Activated CD4-positive, CD25-positive, alpha-beta regulatory T cell treated with anti-CD3 and anti-CD28 coated beads, Interleukin-2, amount 50 U/mL, for 16 hours (primary cell): ENCODE measurements at places on chromosomes 13 and 19.

GRCh38 chr19:15444505-15445226 lies 5.1 kb downstream of the WIZ start:
- DNase-seq, result no peak

DNA sequence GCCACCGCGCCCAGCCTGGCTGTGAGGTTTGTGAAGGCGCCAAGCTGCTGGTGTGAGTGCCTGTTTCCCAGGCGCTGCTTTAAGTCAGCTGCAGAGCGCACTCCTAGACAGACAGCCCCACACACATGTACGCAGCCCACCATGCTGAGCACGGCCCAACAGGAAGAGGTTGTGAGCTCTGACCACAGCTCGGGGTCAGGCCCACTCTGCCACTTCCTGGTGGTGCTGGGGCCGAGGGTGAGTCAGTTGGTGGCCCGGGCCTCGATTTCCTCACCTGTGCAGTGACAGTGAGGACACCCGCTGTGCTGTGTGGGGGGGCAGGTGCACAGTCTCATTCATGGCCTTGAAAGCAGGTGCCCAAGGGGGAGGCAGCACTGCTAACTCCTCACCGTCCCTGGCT lies 106.7 kb downstream of the KDM4B start:
- DNase-seq, result no peak

DNA sequence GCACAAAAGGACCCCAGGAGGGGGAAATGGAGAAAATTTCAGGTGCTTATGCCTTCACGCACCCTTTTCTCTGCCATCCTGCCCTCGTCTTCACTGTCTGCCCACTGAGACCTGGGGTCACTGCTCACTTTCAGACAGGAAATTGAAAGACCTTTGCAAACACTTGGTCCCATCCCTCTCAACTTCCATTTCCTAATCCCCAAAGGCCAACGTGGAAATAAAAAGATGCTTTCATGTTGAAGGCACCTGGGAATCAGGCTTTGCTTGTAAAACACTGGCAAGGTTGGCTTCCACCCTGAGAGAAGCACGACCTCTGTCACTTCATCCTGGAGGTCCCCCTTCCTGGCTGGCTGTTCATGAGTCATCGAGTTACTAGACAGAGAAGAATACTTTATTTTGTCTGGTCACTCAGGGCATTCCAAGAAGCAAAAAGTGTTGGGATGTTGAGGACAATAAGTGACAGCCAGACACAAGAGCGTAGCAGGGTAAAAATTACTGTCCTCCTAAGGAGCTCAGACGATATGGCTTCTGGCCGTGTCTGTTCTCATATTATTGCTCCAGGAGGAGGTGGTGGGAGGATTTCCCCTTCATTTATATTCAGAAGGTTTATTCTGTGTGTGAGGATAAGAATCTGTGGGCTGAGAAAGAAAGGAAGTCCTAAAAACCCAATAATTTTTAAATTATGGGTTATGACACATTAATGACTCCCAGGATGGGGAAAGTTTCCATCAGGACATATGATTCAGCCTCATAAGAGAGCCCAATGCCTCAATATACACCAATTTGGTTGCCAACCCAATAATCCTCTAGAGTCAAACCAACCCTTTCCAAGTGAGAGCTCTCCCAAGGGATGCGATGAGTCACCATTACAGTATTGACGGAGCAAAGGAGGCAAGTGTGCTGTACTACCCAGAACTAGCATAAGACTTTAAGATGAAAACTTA lies 409.0 kb downstream of the COG6 start:
- DNase-seq, result no peak

GRCh38 chr13:43246382-43246781 lies 223.0 kb downstream of the DNAJC15 start:
- no peak for DNase-seq

DNA sequence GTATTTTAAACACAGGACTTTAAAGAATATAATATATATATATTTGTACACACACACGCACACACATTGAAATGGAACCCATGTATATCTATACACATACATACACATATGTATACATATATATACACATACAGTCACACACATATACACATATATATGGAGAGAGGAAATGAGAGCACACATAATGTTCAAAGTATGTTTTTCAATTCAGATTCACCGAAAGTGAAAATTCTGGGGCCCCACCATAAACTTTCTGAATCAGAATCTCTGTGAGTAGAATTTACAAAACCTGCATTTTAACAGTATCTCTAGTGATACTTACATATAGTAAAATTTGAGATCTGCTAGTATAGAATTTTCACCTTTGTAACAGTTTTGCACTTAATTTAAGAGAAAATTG lies 60.4 kb upstream of the OBI1 start:
- DNase-seq, result no peak

GRCh38 chr13:78786459-78786858 lies 127.5 kb upstream of the OBI1 start:
- DNase-seq, result no peak

DNA sequence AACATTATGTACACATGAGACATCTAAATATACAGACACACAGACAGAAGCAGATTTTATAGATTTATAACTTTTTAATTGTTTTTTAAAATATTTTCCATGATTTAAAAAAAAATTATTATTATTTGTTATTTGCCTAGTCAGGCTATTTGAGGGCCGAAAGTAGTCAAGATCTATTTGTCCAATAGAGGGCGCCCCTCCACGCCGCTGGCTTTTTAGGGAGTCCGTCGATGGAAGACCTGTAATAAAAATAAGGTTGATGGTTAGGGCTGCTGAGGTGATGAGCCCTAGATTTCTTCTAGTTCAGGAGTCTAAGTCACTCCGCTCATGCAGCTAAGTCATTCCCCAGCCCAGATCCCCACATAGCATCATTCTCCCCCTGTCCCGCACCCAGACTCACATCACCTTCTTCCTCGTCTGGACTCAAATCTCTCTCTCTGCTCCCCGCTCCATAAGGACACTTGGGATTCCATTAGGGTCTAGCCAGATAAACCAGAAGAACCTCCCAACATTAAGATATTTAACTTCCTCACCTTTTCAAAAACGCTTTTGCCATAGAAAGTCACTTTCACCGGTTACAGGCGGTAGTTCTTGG lies 33.9 kb upstream of the CEACAM21 start:
- DNase-seq, result peak; percentile 78

DNA sequence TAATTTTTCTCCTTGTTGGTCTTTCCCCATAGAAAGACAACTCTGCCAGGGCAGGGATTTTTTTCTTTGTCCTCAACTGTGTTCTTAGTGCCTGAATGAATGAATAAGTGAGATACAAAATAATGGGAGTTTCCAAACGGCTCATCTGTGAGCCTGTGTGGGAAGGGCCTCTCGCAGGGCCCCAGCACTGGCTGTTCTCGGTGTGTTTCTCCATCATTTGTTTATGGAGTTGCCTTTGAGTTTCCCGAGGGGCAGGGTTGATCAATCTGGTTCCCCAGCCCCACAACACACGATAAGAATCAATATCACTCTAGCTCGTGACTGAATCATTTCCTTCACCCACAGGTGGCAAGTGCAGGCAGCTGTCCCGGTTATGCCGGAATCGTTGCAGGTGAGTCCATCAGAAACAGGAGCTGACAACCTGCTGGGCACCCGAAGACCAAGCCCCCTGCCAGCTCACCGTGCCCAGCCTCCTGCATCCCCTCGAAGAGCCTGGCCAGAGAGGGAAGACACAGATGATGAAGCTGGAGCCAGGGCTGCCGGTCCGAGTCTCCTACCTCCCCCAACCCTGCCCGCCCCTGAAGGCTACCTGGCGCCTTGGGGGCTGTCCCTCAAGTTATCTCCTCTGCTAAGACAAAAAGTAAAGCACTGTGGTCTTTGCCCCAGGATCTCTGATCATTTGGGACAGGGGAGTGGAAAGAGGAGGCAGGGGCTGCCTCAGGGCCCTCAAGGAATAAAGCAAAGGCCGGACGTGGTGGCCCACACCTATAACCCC lies 14.9 kb downstream of the FXYD5 start:
- no peak for DNase-seq
